ENCODE measurements at places on chromosomes 16 and 17.

GRCh38 chr17:31211352-31212012 lies 85.6 kb downstream of the OMG start:
- no peak for DNase-seq

GRCh38 chr16:65254144-65254543 lies 132.3 kb upstream of the CDH11 start:
- no peak for DNase-seq

DNA sequence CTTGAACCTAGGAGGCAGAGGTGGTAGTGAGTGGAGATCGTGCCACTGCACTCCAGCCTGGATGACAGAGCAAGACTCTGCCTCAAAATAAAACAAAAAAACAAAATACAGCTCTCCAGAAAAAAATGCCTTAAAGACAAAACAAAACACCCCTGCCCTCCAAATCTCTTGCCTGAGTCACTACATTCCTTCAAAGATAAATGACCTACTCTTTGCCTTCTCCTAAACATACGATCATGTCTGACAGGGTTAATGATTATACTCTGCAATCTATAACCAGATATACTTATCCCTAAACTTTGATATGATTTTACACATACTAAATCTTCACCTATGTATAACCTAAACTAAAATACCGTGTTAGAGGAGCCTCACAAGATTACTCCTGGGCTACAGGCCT lies 1.4 kb upstream of the SETD6 start:
- DNase-seq = no peak

GRCh38 chr16:3611146-3611975 lies at the start of gene SLX4:
Gene SLX4 (minus strand): TSS chr16:3611606. CDS start chr16:3608964, 2,642 bp downstream.
- DNase-seq = peak; percentile 85

- no peak for DNase-seq
These were observed 12.5 kb upstream of the DPEP1 start for GRCh38 chr16:89600956-89601355.

GRCh38 chr16:1210461-1210860 lies 14.6 kb downstream of the TPSG1 start:
- no peak for DNase-seq

- no peak for DNase-seq
These were observed 191.0 kb upstream of the RPL38 start for GRCh38 chr17:74012465-74012864.

GRCh38 chr17:5011928-5012327 lies 14.2 kb downstream of the KIF1C start:
- DNase-seq = no peak

DNA sequence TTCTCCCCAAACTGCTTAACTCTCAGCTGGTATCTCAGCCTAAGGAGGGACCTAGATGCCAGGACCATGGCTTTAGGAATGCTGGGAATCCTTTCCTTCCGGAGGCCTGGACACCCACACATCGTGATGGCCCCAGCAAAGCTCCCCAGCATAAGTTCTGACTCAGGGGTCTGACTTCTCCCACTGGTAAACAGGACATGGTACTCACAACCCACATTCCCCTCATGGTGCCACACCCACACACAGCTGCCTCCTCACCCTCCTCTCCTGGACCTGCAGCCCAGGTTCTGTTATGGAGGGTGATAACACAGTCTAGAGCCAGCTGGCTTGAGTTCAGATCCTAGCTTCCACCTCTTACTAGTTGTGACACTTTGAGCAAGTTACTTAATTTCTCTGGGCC lies 719 bp upstream of the RNF227 start:
- DNase-seq = no peak

DNA sequence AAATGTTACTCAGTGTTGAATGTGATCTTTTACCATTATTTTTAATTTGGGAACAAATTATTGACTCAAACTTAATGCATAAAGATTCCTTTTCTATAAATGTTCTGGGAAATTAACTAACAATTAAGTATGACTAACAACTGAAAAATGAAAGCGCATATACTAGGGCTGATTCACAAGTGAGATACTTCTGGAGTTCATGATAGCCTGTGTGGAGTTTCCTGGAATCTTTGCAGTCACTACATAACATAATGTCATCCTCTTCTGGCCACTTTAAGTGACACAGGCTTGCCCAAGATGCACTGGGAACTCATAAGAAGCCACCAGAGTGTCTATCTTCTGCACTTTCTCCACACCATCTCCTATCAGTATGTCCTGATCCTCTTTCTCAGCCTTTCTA lies 450.3 kb upstream of the CDH11 start:
- no peak for DNase-seq

GRCh38 chr16:31696968-31697743 lies 169.5 kb downstream of the AHSP start:
- DNase-seq = no peak

- no peak for DNase-seq
These were observed 124.9 kb downstream of the CMIP start for GRCh38 chr16:81569361-81570034.

DNA sequence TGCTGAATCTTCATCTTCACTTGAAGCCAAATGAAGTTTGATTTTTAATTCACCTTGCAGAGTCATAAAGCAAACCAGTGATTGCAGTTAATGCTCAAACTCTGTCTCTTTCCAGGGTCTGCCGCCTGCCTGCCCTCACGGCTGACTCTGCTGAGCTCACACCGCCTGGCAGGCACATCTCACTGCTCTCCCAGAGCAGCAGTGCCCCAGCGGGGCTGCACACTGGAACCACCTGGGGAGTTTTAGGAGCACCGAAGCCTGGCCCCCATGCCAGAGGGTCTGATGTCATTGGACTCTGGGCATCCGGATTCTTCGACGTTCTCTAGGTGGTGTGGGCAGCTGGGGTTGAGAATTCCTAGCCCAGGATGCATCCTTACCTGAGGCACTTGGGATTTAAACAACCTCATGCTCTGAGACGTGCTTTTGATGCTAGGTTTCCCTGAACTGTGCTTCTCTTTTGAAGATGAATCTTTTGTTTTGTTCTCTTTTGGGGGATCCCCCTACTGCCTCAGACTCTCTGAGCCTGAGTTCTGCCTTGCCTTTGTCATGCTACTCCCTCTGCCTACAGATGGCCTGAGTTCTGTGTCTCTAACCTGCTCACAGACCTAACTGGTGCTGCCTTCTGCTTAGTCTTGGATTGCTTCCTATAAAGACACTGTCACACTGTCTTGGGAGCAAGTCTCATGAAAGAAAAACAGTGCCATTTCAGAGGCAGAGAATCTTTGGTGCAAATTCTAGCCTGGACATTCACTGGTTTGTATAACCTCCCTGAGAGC lies 438.1 kb upstream of the CCL2 start:
- DNase-seq = no peak

DNA sequence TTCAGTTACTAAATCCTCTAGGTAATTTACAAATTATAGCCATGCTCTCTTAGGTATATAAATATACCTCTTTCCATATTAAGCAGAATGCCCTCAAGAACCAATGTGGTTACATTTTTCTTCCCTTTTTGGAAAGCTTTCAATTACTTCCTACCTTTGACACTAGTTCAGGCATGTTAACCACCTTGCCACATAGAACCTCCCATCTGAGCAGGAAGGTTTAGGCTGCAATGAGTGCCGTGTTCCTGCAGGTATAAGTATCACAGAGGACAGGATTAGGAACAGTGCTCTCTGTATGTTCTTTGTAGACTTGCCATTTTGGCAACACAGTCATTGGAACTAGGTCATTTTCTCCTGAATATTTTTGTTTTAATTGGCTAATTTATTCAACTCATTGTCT lies 20.1 kb downstream of the KRT25 start:
- no peak for DNase-seq

GRCh38 chr17:16519021-16519420 lies 27.0 kb upstream of the LRRC75A start:
- DNase-seq = no peak

DNA sequence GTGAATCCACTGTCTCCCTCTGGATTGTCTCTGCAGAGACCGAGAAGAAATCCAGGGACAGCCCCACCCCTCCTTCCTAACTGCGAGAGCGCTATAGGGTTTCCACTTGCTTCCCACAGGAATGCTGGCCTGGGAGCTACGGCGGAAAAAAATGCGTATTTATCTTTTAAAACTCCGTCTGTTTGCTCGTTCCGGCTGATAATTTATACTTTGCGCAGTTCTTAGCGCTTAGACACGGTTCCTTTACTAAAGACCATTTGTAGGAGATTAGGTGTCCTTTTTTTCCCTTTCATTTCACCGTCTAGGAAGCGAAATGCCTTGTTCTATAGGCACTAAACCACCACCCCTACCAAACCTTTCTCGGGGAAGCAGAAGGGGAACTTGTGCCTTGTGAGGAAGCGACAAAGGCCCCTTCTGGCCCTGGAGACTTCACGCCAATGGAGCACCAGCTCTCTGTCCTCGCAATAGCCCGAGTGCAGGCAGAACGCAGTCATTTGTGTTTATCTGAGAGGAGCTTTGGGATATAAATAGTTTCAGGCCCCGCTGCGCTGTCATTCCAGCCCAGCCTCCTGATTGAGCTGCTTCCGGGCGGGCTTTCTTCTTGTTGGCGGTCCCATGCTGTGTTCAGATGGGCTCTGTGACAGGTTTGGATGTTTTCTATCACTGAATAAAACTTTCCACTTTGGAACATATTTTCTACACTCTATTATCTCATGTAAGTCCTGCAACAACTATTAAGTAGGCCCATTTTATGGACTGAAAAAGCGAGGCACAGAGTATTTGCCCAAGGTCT lies 791 bp upstream of the SUPT4H1 start:
- DNase-seq = no peak

GRCh38 chr17:2928294-2928890 lies 132.2 kb downstream of the RAP1GAP2 start:
- DNase-seq = no peak

DNA sequence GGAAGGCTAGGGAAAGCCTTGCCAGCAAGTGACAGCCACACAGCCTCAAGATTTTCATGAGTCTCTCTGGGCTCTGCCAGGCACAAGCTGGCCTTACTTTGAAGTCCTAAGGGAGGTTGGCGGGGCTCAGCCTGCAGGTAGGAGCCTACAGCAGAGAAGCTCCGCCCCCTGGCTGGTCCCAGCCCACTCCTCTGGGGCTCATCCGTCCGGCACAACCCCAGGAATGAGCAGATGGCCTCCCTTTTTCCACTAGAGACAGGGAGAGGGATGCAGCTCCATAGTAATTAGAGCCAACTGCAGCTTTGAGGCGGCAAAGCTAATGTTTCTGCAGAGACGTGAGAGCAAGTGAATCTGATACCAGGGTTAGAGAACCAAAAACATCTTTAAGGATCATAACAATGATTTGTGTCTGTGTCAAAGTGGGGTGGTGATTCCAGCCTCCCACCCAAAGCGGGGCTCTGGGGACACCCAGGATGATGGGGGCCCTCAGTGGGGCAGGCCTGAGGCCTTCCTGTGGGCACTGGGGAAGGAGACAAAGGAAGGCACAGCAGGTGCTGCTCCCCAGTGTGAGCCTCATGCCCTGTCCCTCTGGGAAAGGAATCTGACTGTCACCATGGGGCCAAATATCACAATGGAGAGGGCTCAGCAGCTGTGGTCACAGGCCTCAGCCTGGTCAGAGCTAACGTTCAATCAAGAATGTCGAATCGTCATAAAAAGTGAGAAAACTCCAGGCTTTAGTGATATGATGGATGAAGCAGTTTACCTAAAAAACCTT lies 61.5 kb downstream of the RBFOX3 start:
- no peak for DNase-seq

DNA sequence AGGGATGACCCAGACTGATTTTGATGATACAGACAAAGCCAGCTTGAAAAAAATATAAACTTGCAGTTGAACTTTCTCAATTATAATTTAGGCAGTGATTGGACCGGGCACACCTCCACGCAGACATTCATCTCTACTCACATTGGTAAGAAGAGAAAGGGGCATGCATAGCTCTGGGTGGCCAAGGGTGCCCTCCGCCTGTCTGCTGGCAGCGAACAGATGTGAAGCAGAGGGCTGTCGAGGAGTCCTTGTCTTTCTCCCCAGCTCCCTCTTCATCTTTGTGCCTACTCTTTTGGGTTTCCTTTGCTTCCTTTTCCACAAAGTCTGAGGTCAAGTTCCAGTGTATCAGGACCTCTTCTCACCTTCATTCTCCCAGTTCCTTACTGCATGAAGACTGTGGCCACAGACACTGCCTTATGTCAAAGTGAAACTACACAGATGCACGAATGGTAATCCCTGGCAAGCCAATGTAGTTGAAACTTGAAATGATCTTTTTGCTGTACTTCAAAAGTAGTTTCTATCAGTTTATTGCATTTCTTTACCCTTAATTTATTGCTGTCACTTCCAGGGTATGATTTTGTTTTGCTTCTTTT lies 343.7 kb upstream of the SOX9 start:
- no peak for DNase-seq

- no peak for DNase-seq
These were observed 30.1 kb downstream of the CD300LF start for GRCh38 chr17:74682471-74683190.

GRCh38 chr17:78257810-78258322 lies 26.4 kb downstream of the TMEM235 start:
- DNase-seq = peak; percentile 35

GRCh38 chr16:87369117-87369765 lies 14.3 kb downstream of the FBXO31 start:
- no peak for DNase-seq

DNA sequence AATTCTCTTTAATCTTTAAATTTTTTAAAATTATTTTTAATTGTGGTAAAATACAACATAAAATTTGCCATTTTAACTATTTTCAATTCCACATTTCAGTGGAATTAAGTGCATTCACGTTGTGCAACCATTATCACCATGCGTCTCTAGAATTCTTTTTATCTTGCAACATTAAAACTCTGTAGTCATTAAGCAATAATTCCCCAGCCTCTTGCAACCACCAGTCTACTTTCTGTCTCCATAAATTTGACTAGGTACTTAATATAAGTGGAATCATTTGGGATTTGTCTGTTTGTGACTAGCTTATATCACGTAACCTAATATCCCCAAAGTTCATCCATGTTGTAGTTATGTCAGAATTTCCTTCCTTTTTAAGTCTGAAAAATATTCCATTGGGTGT lies 79.1 kb downstream of the TAOK1 start:
- DNase-seq = no peak

DNA sequence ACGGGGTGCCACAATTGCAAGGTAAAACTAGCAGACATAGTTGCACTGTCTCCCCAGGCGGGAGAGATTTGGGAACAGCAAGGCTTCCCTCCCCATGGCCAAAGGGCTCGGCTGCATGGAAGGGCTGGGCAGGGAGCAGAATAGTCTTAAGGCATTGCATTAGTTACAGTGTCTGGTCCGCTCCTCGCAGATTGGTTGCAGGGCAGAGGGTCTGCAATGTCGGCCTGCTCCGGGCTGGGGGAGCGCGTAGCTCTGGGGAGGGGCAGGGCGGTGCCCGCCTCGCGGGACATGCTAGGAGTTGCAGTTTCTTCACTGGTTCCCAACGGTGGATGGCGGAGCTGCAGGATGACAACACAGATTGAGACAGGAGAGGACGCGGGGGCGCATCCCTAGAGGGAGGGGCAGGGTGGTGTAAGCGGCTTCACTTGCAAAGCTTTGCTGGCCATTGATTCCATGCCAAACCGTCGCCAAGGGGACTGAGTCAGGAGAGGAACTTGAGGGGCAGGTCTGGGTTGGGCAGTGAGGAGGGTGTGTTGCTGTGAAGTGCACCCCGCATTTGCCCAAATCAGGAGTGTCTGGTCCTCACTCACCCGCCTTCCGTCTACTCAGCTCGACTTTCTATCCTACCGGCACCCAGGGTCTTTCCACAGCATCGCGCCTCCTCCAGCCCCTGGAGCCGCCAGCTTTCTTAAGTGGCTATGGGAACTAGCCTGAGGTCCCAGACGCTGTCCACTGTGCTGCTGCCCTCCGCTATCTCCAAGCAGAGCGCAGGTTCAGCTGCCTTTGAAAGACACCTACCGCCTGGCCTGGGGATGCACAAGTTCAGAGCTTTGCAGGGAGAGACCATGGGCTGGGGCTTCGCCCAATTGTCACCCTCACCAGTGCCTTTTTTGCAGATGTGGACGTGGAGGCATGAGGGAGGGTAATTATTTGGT lies 1748.9 kb downstream of the TP53TG3F start:
- no peak for DNase-seq

Data from stimulated activated CD4-positive, alpha-beta T cell treated with anti-CD3 and anti-CD28 coated beads, Interleukin-1b, Interleukin-23, amount 100 ng/mL, for 24 hours (primary cell).